ENCODE measurements at places on chromosomes 16 and 17.

- DNase-seq: no peak
Observed at GRCh38 chr16:30488764-30489605, 16.4 kb downstream of the ITGAL start.

DNA sequence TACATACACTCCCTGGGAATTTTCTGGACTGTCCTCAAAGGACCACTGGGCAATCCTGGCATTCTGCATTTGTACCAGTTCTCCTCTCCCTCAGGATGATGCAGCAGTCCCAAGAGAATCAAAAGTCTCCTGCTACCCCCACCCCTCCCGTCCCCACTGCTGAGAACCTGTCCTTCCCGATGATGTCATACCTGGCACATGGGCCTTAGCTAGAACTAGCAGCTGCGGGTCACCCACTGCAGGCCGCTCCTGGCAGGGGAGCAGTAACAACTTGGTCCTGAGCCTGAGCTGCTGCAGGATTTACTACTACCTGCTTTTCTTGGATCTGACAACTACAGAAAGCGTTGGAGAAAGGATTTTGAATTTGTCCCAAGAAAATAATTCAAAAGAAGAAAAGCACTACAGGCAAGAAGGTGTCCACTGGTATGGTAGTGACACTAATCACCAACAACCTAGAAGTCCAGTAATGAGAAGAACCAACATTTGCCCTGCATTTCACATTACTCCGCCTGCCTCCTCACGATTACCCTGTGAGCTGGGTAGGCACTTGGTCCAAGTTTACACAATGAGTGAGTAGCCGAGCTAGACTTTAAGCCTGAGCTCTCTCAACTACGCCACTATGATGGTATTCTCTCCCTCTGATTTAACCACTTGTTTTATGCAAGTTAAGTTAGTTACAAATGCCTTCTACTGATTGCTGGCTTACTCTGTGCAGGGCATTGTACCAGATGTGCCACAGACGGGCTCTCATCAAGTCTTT, 55.3 kb upstream of the ETV4 start:
- no peak for DNase-seq

DNA sequence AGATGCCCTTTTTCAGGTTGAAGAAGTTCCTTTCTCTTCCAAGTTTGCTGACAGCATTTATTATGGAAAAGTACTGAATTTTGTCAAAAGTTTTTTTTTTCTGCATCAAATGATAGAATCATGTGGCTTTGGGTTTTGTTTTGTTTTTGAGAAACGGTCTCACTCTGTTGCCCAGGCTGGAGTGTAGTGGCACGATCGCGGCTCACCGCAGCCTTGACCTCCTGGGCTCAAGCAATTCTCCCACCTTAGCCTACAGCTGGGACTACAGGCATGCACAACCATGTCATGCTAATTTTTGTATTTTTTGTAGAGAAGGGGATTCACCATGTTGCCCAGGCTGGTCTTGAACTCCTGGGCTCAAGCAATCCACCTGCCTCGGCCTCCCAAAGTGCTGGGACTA, 7.3 kb downstream of the CMTM4 start:
- no peak for DNase-seq

DNA sequence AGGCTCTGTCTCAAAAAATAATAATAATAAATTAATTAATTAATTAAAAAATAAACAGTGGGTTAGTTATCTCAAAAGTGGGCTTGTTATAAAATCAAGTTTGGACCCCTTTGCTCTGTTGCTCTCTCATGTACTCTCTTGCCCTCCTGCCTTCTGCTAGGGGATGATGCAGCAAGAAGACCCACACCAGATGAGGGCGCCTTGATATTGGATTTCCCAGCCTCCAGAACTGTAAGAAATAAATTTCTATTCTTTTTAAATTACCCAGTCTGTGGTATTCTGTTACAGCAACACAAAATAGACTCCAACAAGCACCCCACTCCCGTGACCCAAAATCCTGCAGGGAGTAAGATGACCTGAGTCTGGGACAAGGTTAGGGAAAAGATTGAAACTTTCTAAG, 2.1 kb upstream of the ZNF652 start:
- DNase-seq: no peak

DNA sequence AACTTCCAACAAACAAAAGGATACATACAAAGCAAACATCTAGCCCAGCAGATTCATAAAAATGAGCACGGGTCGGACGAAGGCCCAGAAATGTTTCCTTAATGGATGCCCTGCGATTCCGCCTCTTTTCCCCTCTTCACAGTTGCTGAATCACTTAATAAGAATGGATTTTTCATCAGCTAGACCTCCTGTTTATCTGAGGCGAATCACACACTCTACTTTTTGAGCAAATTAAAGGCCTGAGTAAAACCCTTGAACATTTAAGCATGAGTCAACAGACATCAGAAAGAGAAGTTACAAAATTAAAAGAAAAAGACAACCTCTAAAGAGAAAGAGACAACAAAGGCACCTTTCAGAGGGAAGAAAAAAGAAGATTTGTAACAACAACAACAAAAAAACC, 44.7 kb downstream of the HS3ST3A1 start:
- no peak for DNase-seq

DNA sequence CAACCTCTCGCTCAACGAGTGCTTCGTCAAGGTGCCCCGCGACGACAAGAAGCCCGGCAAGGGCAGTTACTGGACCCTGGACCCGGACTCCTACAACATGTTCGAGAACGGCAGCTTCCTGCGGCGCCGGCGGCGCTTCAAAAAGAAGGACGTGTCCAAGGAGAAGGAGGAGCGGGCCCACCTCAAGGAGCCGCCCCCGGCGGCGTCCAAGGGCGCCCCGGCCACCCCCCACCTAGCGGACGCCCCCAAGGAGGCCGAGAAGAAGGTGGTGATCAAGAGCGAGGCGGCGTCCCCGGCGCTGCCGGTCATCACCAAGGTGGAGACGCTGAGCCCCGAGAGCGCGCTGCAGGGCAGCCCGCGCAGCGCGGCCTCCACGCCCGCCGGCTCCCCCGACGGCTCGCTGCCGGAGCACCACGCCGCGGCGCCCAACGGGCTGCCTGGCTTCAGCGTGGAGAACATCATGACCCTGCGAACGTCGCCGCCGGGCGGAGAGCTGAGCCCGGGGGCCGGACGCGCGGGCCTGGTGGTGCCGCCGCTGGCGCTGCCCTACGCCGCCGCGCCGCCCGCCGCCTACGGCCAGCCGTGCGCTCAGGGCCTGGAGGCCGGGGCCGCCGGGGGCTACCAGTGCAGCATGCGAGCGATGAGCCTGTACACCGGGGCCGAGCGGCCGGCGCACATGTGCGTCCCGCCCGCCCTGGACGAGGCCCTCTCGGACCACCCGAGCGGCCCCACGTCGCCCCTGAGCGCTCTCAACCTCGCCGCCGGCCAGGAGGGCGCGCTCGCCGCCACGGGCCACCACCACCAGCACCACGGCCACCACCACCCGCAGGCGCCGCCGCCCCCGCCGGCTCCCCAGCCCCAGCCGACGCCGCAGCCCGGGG, 1.3 kb downstream of the FOXC2 start:
- no peak for DNase-seq

DNA sequence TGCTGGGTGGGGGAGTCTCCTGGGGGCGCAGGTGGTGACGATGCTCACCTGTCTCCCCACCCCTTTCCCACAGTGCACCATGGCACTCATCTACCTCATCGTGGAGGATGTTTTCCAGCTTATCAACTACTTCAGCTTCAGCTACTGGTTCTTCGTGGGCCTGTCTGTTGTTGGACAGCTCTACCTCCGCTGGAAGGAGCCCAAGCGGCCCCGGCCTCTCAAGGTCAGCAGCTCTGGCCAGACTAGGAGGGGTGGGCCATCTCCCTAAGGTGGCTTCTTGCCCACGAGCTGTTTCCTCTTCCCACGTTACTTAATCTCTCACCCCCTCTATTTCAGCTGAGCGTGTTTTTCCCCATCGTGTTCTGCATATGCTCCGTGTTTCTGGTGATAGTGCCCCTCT, 14.5 kb downstream of the SLC7A6OS start:
- DNase-seq: no peak

DNA sequence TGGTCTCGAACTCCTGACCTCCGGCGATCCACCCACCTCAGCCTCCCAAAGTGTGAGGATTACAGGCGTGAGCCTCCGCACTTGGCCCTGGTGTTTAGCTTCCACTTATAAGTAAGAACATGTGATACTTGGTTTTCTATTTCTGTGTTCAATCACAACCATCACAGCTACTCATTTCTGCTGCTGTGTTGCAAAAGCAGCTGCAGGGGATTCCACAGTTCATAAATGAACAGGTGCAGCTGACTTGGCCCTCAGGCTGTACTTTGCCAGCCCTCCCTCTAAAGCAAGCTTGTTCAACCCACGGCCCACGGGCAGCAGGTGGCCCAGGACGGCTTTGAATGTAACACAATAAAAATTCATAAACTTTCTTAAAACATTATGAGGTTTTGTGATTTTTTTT, 79.2 kb downstream of the SLC39A11 start:
- no peak for DNase-seq

DNA sequence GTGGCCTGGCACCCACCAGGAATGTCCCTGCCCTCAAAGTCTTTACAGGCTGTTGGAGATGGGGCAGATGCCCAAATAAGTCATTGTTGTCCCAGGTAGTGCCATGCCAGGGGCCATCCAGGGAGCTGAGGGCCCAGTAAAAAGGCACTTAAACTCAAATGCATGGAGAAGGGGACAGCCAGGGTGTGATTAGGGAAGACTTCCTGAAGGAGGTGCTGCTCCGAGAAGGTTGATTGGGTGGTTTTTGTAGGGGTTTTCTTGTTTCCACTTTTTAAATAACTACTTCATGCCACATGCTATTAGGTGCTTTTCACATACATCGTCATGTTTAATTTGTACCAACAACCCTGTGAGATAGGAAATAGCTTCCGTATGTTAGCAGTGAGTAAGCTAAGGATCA, 66.9 kb downstream of the RAI1 start:
- DNase-seq: no peak

GRCh38 chr17:29732613-29733012, 109.9 kb upstream of the CORO6 start:
- no peak for DNase-seq

- no peak for DNase-seq
Observed at GRCh38 chr17:67570797-67571196, 146.9 kb upstream of the NOL11 start.

GRCh38 chr16:66471264-66471663, 44.2 kb downstream of the BEAN1 start:
- DNase-seq: no peak

DNA sequence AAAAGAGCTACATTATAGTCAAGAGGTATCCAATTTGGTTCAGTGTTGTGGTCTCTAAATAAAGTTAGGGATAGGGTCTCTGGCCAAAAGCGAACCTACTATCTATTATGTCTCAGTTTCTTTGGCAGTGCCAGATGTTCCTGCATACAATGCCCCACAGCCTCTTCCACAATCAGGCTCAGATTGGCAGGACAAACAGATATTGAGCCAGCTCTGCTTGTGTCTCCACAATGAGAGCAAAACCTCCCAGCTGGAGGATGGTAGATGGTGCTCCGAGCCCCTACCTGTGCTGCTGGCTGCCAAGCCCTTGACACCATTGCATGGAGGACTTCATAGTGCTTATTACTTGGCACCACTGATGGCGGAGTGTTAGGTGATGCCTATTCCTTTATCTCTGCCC, 19.7 kb downstream of the PHAF1 start:
- peak; percentile 28 for DNase-seq

DNA sequence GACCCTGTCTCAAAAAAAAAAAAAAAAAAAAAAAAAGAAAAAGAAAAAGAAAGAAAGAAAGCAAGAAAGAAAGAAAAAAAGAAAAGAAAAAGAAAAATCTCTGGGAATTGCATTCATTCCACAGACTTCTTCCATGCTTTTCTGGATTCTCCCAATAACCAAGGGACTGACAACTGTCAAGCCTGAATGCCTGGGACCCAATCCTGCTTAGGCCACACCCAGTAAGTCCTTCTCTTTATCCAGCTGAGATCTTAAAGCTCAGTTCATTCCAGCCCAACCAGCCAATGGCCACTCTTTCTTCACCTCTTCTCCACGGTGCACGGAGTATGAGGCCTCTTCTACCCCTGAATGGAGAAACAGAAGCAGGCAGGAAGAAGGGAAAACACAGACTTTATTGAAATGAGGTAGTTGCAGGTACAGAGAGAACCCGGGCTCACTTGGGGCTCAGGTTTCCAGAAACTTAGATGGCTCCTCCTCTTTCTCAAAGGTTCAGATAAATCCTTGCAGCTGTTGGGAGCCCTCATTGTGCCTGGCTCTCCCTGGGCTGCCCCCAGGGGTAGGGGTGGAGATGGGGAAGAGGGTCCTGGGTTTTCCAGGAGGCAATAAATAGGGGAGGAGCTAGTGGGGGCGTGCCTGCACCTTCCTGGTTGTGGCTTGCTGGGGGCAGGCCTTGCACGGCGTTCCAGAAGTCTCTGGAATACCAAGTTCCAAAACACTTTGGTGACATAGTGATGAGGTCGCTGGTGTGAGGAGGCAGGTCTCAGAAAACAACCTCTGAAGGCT, 2.5 kb downstream of the HOXB1 start:
- no peak for DNase-seq

DNA sequence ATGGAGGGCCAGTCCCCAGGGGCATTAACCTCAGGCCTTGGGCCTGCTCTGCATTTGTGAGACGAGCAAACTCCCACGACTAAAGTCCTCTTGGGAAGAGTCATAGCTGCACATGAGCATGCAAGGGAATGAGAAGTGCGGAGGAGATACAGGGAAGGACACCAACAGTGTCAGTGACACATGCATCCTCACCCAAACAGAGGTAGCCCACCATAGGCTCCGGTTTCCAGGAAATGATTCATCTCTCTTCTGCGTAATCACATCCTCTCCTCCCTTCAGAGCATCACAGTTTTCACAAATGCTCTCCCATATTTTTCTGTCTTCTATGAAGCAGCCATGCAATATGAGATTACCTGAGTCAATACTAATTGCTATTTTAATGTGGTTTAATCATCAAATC, 725.7 kb upstream of the GOT2 start:
- DNase-seq: no peak

- DNase-seq: peak; percentile 3
Observed at GRCh38 chr16:82329504-82330192, 159.6 kb upstream of the MPHOSPH6 start.

- no peak for DNase-seq
Observed at GRCh38 chr17:74011966-74012365, 191.5 kb upstream of the RPL38 start.

GRCh38 chr16:1152651-1153259, at the start of gene CACNA1H:
Gene CACNA1H (plus strand): TSS chr16:1153106. CDS start chr16:1153738, 632 bp downstream.
- DNase-seq: no peak

GRCh38 chr16:18782697-18783429, 7.3 kb downstream of the RPS15A start:
- no peak for DNase-seq

DNA sequence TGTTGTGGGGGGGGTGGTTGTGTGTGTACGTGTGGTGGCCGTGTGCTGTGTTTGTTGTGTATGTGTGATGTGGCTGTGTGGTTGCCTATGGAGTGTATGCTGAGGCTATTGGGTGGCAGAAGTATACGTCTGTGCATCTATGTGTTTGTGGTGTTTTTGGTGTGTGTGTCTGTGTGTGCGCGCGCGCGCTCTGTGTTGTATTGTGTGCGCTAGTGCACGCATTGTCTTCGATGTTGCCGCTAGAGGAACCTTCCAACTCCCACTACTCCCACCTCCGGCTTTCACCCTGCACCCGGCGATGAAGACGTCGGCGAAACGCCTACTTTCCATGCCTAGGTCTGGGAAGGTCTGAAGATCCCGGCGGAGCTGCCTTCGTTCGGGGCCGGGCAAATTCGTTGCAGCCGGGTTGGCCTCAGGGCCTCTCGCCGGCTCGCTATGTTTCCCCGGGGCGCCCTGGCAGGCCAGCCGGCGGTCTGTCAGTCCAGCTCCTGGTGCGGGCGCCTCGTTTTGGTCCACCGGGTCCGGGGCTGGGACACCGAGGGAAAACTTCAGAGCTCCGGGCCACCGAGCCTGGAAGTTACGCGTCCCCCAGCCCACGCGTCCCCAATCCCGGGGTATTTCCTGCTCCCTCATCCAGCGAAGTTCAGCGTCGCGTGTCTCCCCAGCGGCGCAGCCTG, 5.2 kb upstream of the DLX4 start:
- DNase-seq: no peak
